B cell (primary cell): ENCODE measurements at places on chromosomes 3 and 15. TPM values are rescaled to one million over a fixed set of nuclear protein-coding genes. Genes with fewer than 3 reads are reported as not detected.

LMCD1 gene
- 4.7 and 4.9 TPM in 2 replicates for total RNA-seq

TNIK gene
- 7.5 and 7.7 TPM in 2 replicates for total RNA-seq

ZNF619 gene
- 22.8 and 27.6 TPM in 2 replicates for total RNA-seq

MKRN2OS gene
- total RNA-seq = not detected in 2 replicates

ZNF710 gene
- 38.7 and 41.7 TPM in 2 replicates for total RNA-seq

FBXL22 gene
- 2.0 and 2.5 TPM in 2 replicates for total RNA-seq

NMB gene
- 3.0 and 5.0 TPM in 2 replicates for total RNA-seq

ACAN gene
- total RNA-seq = not detected in 2 replicates

PLSCR2 gene
- total RNA-seq = 0.54 and 0.61 TPM in 2 replicates

CSPG5 gene
- total RNA-seq = 0.68 and 0.99 TPM in 2 replicates

ENTPD3 gene
- total RNA-seq = not detected in 2 replicates

KCNH8 gene
- total RNA-seq = 4.0 and 4.3 TPM in 2 replicates

CEMIP gene
- total RNA-seq = 0.24 and 0.32 TPM in 2 replicates

PLSCR5 gene
- not detected in 2 replicates for total RNA-seq
